ENCODE measurements at places on chromosomes 6 and 20.

GRCh38 chr6:170464080-170464479 lies 89.0 kb downstream of the PSMB1 start:
- no peak for DNase-seq

DNA sequence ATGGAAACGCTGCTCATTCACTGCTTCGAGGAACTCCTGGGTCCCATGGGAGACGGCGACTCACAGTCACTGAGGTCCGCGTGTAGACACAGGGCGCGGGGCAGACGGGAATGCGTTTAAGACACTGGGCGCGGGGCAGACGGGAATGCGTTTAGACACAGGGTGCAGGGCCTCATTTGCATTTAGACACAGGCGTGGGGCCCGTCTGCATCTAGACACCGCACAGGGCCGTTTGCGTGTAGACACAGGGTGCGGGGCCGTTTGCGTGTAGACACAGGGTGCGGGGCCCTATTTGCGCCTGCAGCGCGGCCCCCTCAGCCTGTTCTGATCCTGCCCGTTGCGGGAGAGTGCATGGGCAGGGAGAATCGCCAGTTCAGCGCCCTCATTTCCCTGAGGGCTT lies 10.4 kb downstream of the DACT2 start:
- DNase-seq, result no peak

DNA sequence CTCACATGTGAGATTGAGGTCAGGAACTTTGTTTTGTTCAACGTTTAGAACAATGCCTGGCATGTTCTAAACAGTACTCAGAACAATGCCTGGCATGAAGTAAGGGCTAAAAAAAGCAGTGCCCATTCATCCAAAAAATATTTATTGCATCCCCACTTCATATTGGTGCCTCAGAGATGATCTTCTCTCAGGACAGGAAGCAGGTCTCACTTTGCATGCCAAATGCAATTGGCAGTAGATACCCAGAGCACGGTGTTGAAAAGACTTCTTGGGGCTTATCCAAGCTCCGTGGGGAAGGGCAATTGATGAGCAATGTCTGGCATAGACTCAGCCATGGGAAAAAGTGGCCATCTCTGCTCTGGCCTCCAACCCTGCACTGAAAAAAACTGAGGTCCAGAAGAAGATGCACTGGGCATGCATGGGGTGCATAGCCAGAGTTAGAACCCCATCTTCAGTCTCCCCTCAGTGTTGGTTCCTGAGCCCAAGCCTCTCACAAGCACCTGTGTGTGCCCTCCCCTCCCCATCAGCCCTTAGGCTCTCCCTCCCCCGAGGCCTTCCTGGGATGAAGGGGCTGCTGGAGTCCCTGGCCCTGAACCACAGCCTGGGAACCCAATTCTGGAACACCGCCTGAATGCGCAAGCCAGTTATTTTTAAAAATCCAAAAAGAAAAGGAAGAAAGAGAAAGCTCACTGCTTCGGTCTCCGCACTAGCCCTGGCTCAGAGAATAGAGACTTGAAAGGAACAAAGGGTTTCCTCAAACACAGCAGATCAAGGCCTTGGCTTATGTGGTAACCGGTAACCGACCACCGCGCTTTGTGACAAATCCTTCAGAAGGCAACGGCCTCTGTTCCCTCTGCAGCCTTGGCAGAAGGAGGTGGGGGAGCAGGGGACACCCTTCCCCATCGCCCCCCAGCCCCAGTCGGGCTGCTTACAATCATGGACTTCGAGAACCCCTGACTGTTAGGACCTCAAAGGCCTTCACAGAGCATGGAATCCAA lies 78.5 kb upstream of the SIRPA start:
- DNase-seq, result no peak

DNA sequence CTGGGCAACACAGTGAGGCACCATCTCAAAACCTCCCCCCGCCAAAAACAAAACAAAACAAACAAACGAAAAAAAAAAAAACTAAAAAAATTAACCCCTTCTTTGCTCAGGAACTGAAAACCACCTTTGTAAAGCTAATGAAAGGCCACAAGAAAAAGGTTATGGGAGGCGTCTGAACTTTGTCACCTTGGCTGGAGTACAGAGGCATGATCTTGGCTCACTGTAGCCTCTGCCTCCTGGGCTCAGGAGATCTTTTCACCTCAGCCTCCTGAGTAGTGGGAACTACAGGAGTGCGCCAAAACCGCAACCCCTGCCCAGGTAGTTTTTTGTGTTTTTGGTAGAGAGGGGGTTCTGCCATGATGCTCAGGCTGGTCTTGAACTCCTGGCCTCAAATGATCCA lies 337.9 kb downstream of the TBC1D32 start:
- DNase-seq, result no peak

DNA sequence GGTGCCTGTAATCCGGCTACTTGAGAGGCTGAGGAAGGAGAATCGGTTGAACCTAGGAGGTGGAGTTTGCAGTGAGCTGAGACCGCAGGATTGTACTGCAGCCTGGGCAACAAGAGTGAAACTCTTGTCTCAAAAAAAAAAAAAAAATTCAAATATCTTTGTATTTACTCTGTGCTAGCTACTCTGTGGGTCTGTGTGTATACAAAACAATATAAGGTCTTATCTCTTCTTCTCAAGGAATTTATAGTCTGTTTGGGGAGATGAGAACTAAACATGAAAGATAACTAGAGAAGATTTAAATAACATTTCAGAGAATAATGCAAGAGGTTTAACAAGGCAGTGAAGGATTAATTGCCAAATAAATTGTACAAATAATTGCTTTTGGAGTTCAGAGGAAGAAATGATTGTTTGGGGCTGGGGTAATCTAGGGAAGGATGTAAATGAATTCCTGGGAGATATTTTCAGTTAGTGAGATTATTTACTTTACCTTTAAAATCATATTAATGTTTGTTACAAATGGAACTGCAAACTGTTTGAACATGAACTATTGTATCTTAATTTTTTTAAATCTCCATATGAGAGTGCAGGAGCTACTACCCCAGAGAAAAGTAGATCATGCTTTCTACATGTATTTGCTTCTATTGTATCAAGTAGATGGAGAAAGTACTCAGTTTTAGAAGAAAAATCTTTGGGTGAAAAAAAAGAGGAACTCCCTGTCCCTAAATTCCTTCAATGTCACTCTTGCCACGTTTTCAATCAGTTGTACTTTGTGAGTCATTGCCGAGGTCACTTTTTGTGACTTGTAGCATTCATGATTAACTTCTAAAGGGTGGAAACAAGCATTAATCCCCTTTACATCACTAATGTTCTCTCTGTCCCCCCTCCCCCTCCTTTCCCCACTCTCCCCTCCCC lies 39.0 kb downstream of the NCOA3 start:
- DNase-seq, result no peak

- DNase-seq, result no peak
These were observed 2.1 kb downstream of the SERAC1 start for GRCh38 chr6:158165919-158166416.

DNA sequence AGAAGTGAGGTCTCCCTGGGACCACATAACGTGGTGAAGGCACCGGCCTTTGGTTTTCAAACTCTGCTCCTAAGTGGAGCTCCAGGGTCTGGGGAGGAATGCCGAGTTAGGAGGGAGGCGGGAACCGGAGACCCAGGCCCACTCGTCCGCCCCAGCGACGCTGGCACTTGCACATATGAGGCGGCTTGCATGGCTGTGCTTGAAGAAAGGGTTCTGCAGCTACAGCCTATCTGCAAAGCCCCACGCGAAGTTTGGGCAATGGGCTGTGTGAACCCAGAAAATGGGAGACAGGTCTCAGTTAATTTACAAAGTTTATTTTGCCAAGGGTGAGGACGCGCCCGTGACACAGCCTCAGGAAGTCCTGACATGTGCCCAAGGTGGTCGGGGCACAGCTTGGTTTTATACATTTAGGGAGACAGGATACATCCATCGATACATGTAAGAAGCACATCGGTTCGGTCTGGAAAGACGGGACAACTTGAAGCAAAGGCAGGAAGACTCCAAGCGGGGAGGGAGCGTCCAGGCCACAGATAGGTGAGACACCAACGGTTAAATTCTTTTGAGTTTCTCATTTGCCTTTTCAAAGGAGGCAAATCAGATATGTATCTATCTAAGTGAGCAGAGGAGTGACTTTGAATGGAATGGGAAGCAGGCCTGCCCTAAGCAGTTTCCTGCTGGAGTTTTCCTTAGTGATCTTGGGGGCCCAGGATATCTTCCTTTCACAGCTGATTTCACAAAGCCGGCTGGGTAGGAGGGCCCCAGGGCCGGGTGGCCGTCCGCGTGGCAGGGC lies 782 bp upstream of the PCMTD2 start:
- DNase-seq, result no peak

GRCh38 chr6:29941471-29941870 lies 861 bp upstream of the HLA-A start:
- DNase-seq, result no peak

DNA sequence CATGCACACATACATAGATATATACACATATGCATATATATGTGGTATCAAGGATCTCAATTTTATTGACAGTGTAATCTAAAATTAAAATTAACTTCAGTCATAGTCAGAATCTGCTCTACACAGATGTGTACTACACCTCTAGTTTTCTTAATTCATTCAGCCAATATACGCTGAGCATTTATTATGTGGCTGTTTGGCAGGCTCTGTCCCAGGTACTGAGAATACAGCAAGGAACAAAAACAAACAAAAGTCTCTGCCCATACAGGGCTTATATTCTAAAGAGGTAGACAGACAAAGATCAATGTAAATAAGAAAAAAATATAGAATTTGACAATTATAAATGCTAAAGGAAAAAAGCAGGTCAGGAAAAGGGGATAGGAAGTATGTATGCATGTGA lies 7.8 kb upstream of the RGS17 start:
- no peak for DNase-seq

- no peak for DNase-seq
These were observed 67.2 kb downstream of the MAP3K4 start for GRCh38 chr6:161058741-161059140.

- no peak for DNase-seq
These were observed 18.5 kb downstream of the DST start for GRCh38 chr6:56624046-56624727.

GRCh38 chr20:60484316-60484715 lies 526.1 kb downstream of the CDH26 start:
- no peak for DNase-seq

GRCh38 chr6:132812756-132813172 lies 1.6 kb upstream of the RPS12 start:
- DNase-seq, result no peak

DNA sequence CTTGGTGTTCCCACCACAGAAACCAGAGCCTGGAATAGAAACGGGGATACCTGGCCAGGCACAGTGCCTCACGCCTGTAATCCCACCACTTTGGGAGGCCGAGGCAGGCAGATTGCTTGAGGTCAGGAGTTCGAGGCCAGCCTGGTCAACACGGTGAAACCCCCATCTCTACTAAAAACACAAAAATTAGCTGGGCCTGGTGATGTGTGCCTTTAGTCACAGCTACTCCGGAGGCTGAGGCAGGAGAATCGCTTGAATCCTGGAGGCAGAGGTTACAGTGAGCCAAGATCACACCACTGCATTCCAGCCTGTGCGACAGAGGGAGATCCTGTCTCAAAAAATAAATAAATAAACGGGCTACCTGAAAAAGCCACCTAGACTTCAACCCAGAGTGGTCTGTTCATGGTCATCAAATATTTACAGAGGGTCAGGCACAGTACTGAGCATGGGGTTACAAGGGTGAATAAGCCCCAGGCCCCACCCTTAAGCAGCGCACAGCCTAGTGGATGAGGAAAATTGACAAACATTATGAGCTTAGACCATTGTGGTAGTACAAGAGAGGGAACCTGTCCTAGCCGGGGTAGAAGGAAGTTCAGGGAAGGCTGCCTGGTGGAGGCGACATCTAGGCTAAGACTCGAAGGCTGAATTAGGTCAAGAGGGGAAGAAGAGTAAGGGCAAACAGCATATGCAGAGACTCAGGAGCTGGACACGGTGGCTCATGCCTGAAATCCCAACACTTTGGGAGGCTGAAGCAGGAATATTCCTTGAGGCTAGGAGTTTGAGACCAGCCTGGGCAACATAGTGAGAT lies 7.2 kb upstream of the PCIF1 start:
- DNase-seq, result no peak

- DNase-seq, result no peak
These were observed at the start of gene TNXB for GRCh38 chr6:32109114-32109764. Gene TNXB, minus strand, starts transcription at chr6:32109338. Its CDS starts 11,140 bp downstream, at chr6:32098198.

DNA sequence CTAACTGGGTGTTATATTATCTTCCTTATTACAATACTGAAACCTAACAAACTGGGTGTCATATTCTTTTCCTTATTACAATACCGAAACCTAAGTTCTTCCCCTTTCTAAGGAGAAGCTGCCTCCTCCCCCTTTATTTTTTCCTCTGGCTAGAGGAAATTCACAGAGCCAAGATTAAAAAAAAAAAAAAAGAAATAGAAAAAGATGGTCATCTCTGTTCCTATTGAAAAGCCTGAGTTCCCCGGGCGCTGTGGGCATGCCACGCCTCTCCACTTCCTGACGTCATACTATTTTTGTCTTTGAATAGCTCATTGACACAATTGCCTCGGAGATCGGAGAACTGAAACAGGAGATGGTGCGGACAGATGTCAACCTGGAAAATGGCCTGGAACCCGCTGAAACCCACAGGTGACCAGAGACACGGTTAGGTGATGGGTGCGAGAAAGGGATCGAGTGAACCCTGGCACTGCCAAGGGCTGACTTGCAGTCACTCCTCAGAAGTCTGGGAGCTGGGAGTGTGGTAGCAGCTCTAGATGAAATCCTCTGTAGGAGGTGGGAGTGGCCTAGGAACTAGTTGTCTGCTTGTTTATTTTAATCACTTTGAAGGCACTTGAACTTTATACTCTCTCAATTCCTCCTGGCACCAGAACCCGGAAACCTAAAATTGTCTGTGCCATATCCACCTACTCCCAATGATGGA lies 82.2 kb upstream of the NAA20 start:
- DNase-seq, result no peak

- no peak for DNase-seq
These were observed 983 bp downstream of the RBBP9 start for GRCh38 chr20:18496042-18496441.

GRCh38 chr6:168192195-168192900 lies 113.3 kb upstream of the FRMD1 start:
- DNase-seq, result no peak

DNA sequence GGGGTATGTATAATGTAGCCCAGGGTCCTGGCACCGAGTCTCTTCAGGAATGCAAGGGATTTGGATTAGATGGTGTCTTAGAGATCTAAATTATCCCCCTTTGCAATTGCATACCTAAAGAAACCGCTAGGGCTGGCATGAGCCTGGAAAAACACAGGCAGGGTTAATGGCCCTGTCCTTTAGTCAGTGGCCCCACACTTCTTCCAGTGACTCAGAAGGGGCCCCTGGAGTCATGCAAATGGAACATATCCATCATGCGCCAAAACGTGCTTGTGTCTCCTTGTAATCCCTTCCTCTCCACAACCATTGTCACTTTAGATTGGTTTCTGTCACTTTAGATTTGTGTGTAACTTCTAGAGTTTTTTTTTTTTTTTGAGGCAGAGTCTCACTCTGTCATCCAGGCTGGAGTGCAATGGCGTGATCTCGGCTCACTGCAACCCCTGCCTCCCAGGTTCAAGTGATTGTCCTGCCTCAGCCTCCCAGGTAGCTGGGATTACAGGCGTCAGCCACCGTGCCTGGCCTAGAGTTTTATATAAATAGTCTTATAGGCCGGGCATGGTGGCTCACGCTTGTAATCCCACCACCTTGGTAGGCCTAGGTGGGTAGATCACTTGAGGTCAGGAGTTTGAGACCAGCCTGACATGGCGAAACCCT lies 8.7 kb upstream of the MYBL2 start:
- no peak for DNase-seq
